ENCODE measurements at places on chromosomes 16 and 17.

DNA sequence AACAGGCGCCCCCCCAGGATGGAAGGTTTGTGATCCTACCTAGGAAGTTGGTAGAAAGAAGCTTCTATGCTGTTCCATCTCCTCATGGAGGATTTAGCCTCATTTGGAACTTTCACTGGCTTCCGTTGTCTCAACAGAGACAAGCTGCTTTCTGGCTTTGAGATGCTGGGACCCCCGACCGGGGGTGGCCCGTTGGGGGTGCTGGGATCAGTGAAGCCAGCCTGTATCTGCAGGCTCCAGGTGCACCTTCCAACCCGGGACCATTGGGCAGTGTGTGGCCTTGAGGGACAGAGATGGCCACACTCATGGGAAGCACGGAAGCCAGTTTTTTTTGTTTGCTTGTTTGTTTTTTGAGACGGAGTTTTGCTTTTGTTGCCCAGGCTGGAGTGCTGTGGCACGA, 15.4 kb downstream of the CIBAR2 start:
- ATAC-seq = no peak

DNA sequence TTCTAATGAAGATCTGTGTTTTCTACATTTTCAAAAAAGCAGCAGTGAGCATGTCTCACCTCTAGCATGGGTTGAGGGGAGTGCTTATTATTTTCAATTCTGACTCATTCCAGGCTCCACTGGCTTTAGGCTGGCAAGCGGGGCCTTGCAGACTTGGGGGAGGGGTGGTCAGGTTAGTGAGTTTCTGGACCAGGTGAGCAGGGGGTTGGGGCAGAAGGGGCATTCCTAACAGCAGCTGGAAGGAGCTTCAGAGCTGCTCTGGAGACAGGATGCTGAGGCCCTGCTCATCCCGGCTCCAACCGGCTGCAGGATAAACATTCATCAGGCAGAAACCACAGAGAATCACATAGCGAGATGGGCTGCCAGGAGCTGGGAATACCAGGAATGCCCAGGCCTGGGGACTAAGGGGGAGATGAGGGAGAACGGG, 10.5 kb upstream of the KRT19 start:
- no peak for ATAC-seq

- no peak for ATAC-seq
These were observed 1.5 kb upstream of the TTYH2 start for GRCh38 chr17:74211912-74212208.

GRCh38 chr17:36752096-36752888, 150.9 kb downstream of the MRM1 start:
- no peak for ATAC-seq

DNA sequence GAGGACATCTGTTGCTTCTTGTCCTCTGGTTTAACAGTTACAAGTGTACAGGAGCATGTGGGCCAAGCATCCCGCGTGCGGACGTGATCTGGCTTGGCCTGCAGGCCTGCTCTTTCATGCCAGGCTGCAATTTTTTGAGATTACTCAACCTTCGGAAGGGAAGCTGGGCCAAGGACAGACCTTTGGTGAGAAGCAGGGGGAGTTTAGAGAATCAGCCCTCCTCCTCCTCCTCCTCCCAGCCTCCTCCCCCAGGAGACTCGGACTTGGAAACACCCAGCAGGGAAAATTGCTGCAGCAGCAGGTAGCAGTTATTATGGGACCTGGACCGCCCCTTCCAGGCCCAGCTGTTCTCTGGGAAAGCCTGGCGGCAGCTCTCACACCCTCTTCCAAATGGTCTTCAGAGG, 5.1 kb upstream of the KLHL36 start:
- ATAC-seq = no peak

All from stimulated activated memory B cell treated with anti-CD40 and anti-IgM and Interleukin-4, amounts not matched to agents 10 μg/mL and 1 μg/mL and 100 μg/mL, for 72 hours (primary cell).